ENCODE measurements at places on chromosomes 5 and 9. TPM values are rescaled to one million over a fixed set of nuclear protein-coding genes. Genes with fewer than 3 reads are reported as not detected.

The C9orf152 gene
- not detected for total RNA-seq

DNA sequence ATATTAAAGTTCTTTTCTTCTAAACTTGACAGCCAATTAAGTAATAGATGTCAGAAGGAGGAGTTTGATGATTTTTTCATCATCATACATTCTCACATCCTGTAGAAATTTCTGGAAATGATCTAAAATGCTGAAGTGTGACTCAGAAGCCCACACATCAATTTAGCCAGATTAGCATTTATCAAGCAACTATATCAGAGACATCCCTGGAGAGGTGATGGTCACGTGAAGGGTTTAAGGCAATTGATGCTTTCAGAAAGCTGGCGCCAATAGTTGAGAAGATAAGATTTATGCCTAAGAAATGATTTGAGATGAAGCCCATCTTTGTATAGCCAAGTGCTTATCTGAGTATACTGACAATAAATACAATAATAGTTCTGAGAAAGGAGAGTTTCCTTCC lies 162.9 kb upstream of the RORB start:
- no peak overlapping the region for H3K4me3 ChIP-seq
- DNase-seq = no peak
- no peaks in the 10 kb centered on the region for H3K4me1 ChIP-seq
- no peaks in the 10 kb centered on the region for H3K27me3 ChIP-seq
- no peak overlapping the region for H3K27ac ChIP-seq
- H3K36me3 ChIP-seq = no peaks in the 10 kb centered on the region

GRCh38 chr5:87127426-87127825 lies 140.3 kb upstream of the RASA1 start:
- no peak for DNase-seq
- no peaks in the 10 kb centered on the region for H3K27me3 ChIP-seq
- no peaks in the 10 kb centered on the region for H3K36me3 ChIP-seq
- no peak overlapping the region for H3K27ac ChIP-seq
- no peaks in the 10 kb centered on the region for H3K4me1 ChIP-seq

- no peak for DNase-seq
- no peaks in the 10 kb centered on the region for H3K4me1 ChIP-seq
- H3K27me3 ChIP-seq = no peaks in the 10 kb centered on the region
- no peak overlapping the region for H3K4me3 ChIP-seq
- H3K27ac ChIP-seq = no peak overlapping the region
These were observed 177.7 kb downstream of the PAM start for GRCh38 chr5:102932781-102933180.

DNA sequence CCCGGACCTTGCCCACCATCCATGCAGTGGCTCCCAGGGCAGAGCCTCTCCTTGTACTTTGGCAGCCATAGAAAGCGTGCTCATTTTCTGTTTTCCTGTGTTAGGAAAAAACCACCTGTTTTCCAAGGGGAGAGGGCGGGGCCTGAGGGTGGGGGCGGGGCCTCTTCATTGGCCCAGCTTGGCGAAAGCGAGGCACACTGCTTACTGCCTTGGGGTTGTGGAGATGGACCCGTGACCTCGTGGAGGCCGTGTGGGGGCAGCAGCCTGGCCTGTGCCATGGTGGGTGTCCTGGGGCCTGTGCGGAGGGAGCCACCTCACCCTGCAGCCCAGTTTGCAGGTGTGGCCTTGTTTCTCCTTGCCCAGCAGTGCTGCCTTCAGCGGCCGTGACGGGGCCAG lies 4.4 kb upstream of the TOR4A start:
- H3K4me3 ChIP-seq = no peak overlapping the region
- H3K27ac ChIP-seq = peak overlapping the region; percentile 95
- peaks cover 48% of the 10 kb centered on the region for H3K36me3 ChIP-seq

DNA sequence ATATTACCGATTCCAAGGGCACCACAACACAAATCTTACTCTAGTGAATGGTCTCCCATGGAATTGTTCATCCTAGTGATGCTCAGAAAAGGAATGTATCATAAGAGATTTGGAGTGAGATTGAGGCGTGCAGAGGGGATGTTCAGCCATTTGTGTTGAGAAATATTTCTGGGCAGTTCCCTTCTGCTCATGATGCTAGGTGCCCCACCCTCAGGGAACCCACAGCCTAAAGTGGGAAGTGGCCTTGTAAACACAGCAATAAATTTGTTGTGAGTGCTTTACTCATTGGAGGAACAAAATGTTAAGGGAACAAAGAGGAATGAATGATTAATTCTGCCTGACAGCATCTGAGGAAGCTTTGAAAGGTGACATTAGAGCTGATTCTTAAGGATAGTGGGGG lies 129.9 kb downstream of the TLE4 start:
- no peaks in the 10 kb centered on the region for H3K27me3 ChIP-seq
- no peak for DNase-seq
- H3K27ac ChIP-seq = no peak overlapping the region
- peaks cover 14% of the 10 kb centered on the region for H3K4me1 ChIP-seq
- no peak overlapping the region for H3K4me3 ChIP-seq

DNA sequence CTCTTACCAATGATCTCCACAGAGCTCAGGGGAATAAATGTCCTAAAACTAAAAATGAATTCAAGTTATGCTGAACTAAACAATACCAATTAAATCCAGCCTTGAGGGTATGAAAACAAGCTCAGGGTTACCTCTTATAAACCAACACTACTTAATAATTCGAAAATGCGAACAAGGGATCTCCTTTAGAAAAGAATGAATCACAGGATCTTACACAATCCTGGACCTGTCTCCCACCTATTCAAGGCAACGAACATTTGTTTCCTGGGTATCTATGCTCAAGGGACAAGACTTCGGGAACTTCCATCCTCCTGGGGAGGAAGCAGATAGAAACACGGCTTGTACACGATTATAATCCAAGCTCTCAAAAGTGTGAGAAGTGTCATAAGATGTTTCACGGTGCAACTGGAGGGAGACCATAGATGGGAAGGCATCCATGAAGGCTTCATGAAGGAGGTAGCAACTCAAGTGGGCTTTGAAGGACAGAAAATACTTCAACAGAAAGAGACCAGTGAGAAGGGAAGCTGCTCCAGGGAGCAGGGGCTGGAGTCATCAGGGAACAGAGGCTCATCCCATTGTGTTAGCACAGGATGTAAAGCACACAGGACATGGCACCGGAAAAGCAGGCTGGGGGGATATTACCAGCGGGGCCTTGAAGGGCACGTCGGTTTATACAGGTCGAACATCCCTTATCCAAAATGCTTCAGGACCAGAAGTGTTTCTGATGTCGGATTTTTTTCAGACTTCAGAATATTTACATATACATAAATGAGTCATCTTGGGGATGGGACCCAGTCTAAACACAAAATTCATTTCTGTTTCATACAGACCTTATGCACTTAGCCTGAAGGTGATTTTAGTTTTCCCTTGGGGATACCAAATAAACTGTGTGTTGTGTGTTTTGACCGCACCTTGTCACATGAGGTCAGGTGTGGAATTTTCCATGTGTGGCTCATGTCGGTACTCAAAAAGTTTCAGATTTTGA lies 87.4 kb downstream of the TLE1 start:
- H3K27ac ChIP-seq = no peak overlapping the region
- H3K4me1 ChIP-seq = peaks cover 14% of the 10 kb centered on the region
- H3K4me3 ChIP-seq = no peak overlapping the region
- H3K27me3 ChIP-seq = no peaks in the 10 kb centered on the region

DNA sequence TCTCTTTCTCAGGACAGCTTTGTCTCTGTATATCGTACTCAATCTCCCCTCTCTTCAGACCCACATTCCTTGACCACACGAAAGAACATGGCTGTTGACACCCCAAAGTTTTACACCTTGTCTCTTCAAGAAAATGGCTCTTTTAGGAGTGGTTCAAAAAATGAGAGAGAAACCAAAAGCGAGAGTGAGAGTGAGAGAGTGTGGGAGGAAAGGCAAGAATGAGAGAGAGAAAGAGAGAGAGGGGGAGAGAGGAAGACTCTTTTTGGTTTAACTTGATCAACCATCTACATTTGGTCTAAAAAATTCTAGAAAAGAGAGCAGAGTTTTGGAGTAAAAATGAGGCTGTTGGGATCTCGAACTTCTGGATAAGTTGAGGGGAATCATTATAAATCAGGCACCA lies 581.8 kb upstream of the WWC1 start:
- no peaks in the 10 kb centered on the region for H3K4me1 ChIP-seq
- H3K27ac ChIP-seq = no peak overlapping the region
- no peaks in the 10 kb centered on the region for H3K27me3 ChIP-seq
- DNase-seq = no peak

Data from stomach (tissue), 19 donors.